ENCODE measurements at places on chromosomes 1 and 21.
A peak's percentile ranks its signal among the peaks of the same experiment; 100 is the strongest.

GRCh38 chr1:171334024-171334640 lies 20.1 kb downstream of the FMO4 start:
- no peak for DNase-seq

- DNase-seq, result peak; percentile 30
These were observed 700 bp upstream of the CCDC28B start for GRCh38 chr1:32199717-32200072.

DNA sequence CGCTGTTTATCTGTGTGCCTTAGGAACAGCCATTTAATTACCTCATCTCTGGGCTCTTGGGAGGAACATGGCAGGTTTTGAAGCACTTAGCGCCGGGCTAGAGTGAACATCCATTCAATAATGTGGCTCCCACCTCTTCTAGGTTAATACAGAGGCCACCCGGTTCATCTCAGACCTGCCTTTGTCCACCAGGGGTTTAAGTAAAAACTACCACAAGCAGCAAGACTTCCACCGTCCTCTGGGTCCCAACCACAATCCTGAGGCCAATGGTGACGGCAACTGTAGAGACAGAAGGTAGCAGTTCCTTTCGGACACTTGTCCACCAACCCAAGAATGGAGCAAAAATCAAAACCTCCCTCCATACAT lies 924 bp upstream of the DDOST start:
- DNase-seq, result no peak

- no peak for DNase-seq
These were observed 65.6 kb downstream of the PCBP3 start for GRCh38 chr21:45709173-45709572.

DNA sequence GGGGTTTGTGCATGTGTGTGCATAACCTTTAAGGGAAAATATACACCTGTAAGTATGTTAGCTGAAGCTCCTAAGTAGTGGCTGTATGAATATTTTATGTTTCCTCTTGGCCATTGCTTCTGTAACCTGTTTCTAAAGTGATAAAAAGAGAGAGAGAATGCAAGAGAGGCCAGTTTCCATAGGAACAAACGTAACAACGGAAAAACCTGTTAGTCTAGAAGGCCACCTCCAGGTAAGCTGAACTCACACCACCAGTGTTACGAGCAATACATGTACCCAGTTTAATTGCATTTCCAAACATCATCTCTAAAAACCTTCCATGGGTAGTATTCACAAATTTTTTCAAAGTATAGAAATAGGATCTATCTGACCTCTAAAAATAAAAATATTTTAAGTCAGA lies 63.1 kb downstream of the PLPPR4 start:
- no peak for DNase-seq

- DNase-seq, result no peak
These were observed 31.4 kb downstream of the IQGAP3 start for GRCh38 chr1:156540955-156541354.

- no peak for DNase-seq
These were observed 121.6 kb downstream of the PTBP2 start for GRCh38 chr1:96843196-96843595.

- no peak for DNase-seq
These were observed 60.5 kb upstream of the SOD1 start for GRCh38 chr21:31599013-31599412.

GRCh38 chr1:237998581-237998980 lies 107.9 kb upstream of the ZP4 start:
- DNase-seq, result no peak

- DNase-seq, result no peak
These were observed 11.6 kb upstream of the IFNAR1 start for GRCh38 chr21:33313183-33313582.

- DNase-seq, result no peak
These were observed 72.1 kb downstream of the GPR52 start for GRCh38 chr1:174519844-174520243.

- DNase-seq, result no peak
These were observed 205.3 kb downstream of the PBX1 start for GRCh38 chr1:164764333-164764732.

Data from SHP77 (cell line).